ENCODE measurements at places on chromosomes 6 and 20.
A peak's percentile ranks its signal among the peaks of the same experiment; 100 is the strongest.

DNA sequence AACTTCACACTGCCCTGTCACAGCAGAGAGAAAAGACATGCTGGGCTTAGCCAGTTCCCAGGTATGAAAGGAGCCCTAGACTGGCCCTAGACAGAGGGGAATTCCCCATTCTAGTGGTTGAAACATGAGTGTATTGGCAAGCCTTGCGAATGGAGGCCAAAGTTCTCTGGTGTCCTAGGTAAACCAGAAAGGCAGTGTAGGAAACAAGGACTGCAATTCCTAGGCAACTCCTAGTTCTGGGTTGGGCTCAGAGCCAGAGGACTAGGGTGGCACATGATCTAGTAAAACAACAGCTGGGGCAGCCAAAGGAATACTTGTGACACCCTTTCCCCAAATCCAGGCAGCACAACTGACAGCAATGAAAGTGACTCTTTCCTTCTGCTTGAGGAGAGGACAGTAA, 265.0 kb upstream of the EPHA7 start:
- DNase-seq: no peak

DNA sequence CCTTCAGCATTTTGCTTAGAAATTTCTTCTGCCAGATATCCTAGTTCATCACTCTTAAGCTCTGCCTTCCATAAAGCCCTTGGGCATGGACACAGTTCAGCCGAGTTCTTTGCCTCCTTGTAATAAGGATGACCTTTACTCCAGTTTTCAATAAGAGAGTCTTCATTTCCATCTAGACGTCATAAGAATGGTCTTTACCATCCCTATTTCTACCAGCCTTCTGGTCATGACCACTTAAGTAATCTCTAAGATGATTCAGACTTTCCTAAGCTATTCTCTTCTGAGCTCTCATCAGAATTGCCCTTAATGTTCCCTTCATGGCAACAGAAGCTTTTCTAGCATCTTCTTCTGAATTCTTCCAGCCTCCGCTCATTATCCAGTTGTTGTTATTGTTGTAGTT, 126.1 kb downstream of the TFAP2C start:
- DNase-seq: no peak

GRCh38 chr6:56531839-56532595, 110.7 kb downstream of the DST start:
- no peak for DNase-seq

DNA sequence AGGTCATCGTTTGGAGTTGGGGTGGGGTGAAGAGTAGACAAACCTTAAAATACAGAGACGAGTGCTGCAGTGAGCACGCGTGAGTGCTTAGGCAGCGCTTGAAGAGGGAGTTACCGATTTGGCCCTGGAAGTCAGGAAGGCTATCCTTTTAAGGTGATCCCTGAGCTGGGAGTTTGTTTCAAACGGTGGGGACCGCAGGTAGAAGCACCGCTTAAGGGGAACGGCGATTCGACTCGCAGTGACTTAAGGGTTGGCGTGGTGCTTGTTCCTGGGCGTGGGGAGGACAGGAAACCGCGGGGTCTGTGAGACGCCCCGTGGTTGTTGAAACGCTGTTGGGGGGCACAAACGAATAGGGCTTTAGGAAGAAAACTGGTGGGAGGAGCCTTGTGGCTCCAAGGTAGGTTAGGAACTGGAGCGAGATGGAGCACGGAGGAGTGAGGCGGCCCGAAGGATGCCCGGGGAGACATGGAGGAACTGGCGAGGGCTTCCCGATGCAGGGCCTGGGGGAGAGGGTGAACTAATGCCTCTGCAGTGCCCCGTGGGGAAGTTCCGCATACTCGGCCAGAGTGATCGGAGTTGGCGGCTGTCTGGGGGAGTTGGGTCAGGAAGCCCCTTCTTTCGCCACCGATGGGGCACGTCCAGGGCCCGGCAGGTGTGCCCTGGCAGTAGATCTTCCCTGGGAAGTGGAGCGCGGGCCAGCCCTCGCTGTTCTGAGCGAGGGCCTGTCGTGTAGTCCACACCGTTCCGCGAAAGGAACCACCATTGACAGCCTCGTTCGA, 1.3 kb upstream of the CDYL start:
- DNase-seq: no peak

DNA sequence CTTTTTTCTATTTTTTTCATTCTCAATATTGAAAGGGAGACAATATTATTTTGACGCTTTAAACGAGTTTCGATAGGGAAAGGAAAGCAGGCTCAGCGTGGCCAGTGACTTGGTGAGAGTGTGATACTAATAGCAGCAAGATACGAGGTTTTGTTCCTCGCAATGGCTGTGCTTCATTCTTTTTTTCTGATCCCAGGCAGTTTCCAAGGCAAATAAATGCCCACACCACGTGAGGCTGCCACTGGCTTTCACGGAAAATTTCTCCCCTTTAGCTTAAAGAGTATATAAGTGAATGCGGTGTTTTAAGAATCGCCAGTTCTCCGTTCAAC, 196.4 kb upstream of the ZNF184 start:
- DNase-seq: no peak

- no peak for DNase-seq
Measured at GRCh38 chr6:152461556-152461955, 175.6 kb downstream of the SYNE1 start.

DNA sequence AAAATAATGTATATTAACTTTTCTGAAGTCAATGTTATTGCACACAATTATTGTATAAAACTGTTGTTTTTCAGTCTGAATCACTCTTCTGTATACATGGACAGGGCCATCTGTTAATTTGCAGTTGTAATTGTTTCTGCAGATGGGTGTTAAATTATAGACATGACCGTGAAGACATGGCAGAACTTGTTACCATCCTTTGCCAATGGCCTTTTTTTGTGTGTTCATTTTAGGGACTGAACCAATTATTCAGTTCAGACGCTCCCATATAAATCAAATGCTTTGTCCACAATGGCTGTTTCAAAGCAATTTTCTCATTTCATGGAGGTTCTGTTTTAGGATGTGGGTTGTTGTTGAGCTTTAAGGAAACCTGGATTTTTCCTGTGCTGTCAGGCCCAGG, 533.7 kb downstream of the DOK5 start:
- no peak for DNase-seq

DNA sequence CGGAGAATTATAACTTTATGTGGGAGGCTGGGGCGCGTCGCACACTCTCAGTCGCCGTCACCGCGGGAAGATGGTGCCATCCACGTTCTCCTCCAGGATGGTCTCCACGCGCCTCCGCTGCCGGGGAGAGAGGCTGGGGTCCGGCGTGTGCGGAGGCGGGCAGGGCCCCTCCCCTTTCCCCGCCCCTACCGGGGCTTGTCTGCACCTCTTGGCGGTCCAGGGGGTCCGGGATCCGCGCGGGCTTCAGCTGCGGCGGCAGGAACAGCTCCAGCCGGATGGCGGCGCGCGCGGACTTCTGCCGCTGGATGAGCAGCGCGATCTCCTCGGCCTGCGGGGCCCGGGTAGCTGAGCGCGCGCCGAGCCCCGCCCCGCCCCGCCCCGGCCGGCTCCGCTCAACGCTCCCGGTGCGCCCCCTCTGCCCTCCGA, 807 bp downstream of the LKAAEAR1 start:
- DNase-seq: peak; percentile 63

DNA sequence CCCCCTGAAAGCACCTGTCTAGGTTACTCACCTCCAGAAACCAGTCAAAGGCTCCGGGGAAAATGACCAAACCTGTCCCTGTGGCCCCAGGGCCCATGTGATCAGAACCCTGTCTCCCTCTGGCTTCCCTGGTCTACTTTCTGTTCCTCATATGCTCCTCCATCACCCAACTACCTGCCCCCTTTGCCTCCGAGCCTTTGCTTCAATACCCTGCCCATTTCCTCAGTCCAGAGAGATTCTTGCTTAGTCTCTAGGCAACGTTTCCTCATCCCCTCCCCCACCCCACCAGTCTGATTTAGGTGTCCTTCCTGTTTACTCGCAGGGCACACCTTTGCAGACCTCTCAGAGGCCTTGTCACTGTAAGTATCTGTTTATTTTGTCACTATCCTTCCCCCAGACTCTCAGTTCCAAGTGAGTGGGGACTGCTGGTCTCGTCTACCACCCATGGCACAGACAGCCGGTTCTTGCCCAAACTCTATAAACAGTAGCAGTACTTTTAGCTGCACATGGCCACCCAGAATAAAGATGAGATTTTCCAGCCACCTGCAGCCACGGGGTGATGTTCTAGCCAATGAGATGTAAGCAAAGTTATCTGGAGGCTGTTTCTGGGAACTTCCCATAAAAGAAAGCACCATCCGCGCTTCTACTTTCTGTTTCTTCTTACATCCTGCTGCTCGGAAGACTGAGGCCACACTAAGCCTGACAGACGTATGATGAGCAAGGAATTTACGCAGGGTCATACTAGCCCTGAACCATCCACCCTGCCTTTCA, 13.3 kb downstream of the ELOVL5 start:
- DNase-seq: peak; percentile 42

DNA sequence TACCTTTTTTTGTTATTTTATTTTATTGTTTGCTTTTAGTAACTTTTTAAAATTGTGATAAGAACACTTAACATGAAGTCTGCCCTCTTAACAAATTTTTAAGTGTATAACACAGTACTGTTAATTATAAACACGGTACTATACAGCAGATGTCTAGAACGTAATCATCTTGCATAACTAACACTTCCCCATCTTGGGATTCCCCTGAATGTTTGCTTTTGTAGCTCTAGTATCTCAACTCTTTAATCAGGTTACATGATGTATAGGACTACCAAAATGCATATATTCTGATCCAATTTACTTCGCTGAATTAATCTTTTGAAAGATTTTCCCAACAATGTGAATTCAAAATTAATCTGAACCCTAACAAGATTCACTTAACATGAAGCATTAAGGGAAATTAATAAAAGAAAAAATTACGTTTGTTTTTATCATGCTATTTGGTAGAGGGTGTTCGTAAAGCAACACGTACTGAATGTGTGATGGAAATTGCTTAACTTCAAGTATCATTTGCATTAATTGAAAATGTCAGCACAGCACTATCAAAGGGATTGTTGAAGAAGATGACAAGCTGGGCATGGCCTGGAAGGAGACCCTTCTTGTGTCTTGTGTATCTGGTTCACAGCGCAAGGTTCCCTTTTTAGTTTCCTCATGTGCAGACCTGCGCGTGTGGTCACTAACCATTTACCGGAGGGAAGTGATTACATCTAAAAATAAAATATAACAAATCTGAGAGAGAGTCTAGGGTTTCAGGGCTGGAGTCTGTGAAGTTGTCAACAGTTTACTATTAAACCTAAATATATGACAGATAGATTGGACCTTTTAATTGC, 15.2 kb downstream of the COL19A1 start:
- DNase-seq: no peak

- DNase-seq: no peak
Measured at GRCh38 chr20:37988306-37988954, 44.8 kb downstream of the TTI1 start.

DNA sequence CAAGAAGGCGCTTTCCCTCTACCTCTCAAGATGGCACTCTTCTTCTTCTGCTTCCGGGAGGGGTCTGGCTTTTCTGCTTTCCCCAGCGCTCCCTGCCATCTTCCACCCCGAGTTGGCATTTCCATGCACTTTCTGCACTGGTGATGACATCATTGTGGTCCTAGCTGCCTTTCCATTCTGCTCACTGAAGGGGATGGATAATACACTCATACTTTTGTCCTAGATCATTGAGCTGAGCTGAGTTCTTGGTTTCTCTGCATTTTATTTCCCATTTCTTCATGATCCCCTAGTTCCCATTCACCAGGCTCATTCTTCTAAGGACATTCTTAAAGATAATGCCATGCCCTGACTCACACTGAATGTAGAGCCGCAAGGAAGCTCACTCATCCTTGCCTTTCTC, 96.7 kb downstream of the EDN1 start:
- DNase-seq: no peak

DNA sequence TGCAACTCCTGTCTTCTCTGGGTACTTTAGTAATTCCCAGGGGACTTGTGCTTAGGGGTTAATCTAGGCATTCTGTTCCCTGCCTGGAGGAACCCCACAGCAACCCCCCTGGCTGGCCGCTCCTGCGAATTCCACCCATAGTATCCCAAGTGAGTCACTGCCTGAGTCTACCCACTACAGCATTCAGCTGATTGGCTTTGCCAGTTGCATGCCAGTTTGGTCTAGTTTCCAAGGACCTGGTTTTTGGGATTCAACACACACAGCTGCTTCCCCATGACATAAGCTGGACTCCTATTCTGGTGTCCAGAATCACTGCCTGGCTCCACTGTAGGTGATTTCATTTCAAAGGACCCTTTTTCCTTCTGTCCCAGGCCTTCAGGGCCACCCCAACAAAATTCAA, 40.3 kb downstream of the PLCG1 start:
- no peak for DNase-seq

DNA sequence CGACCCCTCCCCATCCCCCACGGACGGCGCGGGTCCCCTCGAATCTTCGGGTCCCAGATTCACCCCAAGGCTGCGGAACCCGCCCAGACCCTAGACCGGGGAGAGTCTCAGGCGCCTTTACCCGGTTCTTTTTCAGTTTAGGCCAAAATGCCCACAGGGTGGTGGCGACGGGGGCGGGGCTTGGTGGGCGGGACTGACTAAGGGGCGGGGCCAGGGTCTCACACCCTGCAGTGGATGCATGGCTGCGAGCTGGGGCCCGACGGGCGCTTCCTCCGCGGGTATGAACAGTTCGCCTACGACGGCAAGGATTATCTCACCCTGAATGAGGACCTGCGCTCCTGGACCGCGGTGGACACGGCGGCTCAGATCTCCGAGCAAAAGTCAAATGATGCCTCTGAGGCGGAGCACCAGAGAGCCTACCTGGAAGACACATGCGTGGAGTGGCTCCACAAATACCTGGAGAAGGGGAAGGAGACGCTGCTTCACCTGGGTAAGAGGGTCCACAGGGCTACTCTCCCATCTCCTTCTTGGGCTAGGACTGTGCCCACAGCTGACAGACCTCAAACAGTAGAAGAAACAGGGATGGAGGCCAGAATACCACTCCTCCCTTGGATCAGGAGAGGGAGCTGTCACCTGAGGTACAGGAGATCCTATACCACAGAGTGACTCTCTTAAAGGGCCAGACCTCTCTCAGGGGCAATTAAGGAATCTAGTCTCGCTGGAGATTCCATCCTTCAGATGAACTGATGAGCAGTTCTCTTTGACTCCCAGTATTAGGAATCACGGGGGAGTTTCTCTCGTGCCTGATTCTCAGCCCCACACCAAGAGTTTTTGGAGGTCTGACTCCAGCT, 942 bp downstream of the HLA-E start:
- DNase-seq: peak; percentile 61

GRCh38 chr6:119077391-119077642, 1.1 kb downstream of the FAM184A start:
- DNase-seq: no peak

DNA sequence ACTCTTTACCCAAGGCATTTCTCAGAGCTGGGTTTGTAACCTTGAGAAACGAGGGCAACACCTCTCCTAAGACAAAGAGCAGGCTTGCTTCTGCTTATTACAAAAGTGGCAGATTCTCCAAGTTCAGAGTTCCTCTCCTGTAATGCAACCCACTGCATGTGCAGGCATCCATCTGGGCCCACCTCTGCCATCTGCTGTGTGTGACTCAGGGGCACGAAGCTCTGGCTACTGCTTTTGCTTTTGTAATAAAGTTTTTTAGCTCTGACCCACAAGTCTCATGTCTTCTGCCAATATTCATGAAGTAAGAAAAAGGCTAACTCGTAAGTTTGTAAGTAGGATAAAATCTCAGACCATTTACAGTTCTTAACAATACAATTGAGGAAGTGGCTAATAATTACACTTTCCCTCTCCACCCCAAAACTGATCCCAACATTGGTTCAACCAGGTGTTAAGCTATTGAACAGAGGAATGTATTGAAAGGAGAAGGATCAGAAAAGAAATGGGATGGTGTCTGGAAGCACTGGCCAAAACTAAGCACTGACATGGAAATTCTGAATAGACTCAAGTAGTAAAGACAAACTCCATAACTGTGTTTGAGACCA, 51.7 kb upstream of the SMLR1 start:
- DNase-seq: no peak

Measured in stimulated activated CD8-positive, alpha-beta memory T cell treated with anti-CD3 and anti-CD28 coated beads, Interleukin-7, amount 100 ng/mL, for 48 hours (primary cell).